GM13976 (cell line): ENCODE measurements at places on chromosomes 4 and X.
A peak's percentile ranks its signal among the peaks of the same experiment; 100 is the strongest.

- no peak for DNase-seq
Measured at GRCh38 chr4:114435116-114435515, 163.5 kb upstream of the UGT8 start.

DNA sequence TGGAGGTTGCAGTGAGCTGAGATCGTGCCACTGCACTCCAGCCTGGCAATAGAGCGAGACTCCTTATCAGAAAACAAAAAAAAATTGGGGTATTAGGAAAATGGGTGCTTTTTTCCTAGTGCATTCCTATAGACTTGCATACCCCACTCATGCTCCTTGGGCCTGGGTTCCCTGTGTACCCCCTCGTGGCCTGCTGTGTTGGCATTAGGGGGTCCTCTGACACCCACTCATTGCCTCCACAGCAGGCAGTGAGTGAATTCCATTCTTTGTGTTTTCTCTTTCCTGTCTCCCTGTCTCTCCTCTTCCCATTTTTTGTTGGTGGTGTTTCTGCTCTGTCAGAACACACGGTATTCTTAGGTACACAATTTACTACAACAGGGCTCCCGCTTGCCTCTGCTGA lies 42.8 kb downstream of the TNIP2 start:
- no peak for DNase-seq

- DNase-seq = no peak
Measured at GRCh38 chr4:112840061-112840460, 203.1 kb downstream of the LARP7 start.

GRCh38 chr4:1506956-1507721 lies 100.9 kb upstream of the NKX1-1 start:
- DNase-seq = no peak

DNA sequence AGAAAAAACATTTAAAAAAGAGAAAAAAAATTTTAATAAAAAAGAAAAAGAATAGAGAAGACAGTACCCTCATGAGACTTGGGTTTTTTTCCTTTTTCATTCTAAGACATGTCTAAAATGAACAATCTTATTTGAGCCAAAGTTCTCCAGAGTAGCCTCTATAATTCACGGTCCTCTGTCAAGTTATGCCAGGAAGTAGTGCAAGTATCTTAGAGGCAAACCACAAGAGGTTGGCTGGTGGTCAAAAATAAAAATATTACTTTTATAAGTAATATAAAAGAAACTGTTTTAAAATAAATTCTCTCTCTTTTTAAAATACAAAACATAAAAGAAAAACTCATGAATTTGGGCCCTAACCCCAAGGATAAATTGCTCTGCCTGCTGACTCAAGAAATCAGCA lies 26.5 kb downstream of the HNRNPDL start:
- no peak for DNase-seq

DNA sequence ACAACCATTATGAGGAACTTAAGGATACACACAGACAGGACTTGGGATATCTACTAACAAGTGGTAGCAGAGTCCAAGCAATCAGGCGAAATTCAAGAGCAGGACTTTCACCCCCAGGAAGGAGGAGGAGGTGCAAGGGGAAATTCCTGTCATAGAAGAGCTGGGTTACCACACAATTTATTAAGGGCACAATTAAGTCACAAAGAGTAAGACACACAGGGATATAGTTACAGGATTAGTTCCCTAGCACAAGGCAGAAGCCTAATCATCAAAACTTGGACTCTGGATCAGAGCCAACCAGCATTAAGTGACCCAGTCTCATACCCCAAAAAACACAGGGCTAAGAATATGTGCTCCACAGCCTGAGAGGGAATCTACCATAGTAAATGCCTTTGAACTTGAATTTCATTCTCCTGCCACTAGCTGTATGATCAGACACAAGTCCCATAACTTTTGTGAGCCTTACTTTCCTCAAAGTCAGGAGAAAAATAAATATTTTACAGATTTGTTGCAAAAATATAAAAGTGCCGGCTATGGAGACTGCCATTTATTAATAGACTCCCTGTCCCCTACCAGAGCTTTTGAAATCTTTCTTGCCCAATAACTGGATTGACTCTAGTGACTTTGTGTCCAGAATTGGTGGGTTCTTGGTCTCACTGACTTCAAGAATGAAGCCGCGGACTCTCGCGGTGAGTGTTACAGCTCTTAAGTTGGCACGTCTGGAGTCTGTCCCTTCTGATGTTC lies 87.0 kb downstream of the SYNPO2 start:
- no peak for DNase-seq

DNA sequence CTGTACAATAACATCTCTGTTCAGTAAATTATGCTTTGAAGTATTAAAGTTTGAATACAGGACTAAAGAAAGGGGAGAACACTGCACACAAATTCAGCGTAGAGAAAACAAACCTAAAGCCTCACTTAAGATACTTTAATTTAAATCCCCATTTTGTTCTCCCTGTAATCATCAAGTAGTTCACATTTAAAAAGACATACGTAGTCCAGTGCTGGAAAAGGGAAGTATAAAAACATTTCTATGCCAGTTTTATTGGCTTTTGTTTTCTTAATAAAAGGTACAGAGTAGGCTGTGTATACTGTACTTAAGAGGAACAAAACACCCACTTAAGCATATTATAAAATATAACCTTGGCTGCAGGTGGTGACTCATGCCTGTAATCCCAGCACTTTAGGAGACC lies 101.6 kb downstream of the FGF16 start:
- no peak for DNase-seq

- DNase-seq = peak; percentile 51
Measured at GRCh38 chrX:130916636-130917422, 13.8 kb upstream of the ENOX2 start.

- no peak for DNase-seq
Measured at GRCh38 chr4:85681221-85681657, 206.3 kb downstream of the ARHGAP24 start.

- DNase-seq = no peak
Measured at GRCh38 chr4:48340276-48340964, 909 bp upstream of the SLAIN2 start.

DNA sequence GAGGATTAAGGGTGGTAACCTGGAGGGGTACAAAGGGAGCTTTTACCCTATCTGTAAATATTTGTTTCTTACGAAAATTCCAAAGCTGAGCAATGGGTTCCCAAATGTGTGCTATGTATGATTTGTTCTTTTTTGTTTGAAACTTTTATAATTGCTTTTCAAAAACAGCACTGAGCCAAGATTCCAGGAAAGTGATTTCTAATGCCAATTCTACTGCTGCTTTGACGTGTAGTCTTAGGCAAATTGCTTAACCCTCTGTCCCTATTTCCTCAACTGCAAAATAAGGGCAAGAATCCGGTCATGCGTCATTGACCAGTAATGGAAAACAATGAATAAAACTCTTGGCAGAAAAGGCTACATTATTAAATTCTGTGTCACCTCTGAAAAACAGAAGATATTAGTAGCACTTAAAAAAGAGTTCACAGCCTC lies 454.7 kb downstream of the IL15 start:
- DNase-seq = no peak

GRCh38 chrX:134551376-134552048 lies 91.5 kb downstream of the HPRT1 start:
- DNase-seq = no peak

DNA sequence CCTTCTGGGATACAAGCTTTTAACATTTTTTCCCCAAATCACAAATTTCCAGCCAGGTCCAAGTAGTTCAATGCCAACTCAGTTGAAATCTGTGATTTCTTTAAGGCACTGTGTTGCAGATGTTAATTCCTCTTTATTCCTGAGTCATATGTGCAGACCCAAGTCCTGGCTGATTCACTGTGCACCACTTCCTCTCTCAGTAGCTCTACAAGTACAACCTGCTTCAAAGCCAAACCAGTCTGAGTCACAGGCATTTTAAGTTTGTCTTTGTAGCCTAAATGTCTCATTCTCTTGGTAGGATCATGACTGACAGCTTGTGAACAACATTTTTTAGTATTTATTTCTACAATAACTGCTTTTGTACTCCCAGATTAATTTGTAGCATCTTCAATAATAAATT lies 165.6 kb upstream of the S100G start:
- DNase-seq = no peak

- no peak for DNase-seq
Measured at GRCh38 chr4:3805731-3806130, 39.5 kb downstream of the ADRA2C start.

- DNase-seq = no peak
Measured at GRCh38 chr4:40122941-40123340, 66.3 kb downstream of the N4BP2 start.

DNA sequence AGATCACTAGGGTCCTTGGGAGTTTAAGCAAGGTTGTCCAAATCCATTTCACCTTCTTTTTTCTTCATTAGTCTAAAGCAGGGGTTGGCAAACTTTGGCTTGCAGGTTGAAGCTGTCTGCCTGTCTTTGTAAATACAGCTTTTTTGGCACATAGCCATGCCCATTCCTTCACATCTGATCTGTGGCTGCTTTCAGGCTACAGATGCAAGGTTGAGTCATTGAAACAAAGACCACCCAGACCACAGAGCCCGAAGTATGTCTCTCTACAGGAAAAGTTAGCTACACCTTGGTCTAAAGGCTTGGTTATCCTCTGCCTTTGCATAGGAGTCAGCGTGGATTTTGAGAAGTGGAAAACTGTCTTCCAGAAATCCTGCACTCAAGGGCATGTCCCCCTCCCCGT lies 238.1 kb upstream of the STS start:
- DNase-seq = no peak

DNA sequence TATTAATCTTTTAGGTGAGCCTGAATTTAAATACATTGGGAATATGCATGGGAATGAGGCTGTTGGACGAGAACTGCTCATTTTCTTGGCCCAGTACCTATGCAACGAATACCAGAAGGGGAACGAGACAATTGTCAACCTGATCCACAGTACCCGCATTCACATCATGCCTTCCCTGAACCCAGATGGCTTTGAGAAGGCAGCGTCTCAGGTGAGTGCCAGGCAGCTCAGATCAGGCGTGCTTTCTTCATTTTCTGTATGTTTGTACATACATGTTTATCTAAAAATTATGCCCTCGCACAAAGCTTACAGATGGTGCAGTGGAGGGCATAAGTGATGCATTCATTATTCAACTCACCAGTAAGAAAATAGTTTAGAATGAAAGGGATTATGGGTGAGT lies 85.6 kb downstream of the CPE start:
- no peak for DNase-seq

DNA sequence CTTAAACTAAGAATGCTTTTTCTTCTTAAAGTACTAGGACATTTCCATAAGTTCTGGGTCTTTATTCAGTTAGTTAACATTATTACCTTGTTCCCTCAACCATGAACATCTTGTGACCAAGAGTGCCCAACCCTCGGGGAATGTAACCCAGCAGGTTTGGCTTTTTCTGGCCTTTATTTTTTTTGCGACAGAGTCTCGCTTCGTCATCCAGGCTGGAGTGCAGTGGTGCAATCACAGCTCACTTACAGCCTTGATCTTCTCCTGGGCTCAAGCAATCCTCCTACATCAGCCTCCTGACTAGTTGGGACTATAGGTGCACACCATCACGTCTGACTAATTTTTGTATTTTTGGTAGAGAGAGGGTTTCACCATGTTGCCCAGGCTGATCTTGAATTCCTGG lies 65.1 kb downstream of the USP11 start:
- no peak for DNase-seq

DNA sequence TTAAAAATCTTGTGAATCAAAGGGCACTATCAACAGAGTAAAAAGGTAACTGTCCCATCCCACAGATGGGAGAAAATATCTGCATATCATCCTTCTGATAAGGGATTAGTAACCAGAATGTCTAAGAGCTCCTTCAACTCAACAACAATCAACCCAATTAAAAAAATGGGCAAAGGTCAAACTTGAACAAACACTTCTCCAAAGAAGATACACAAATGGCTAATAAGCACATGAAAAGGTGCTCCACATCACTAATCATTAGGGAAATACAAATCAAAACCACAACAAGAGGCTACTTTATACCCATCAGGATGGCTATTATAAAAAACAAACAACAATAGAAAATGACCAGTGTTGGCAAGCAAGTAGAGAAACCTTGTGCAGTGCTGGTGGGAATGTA lies 43.3 kb downstream of the TMEM165 start:
- no peak for DNase-seq

GRCh38 chr4:74742185-74742584 lies 52.1 kb downstream of the BTC start:
- DNase-seq = no peak

DNA sequence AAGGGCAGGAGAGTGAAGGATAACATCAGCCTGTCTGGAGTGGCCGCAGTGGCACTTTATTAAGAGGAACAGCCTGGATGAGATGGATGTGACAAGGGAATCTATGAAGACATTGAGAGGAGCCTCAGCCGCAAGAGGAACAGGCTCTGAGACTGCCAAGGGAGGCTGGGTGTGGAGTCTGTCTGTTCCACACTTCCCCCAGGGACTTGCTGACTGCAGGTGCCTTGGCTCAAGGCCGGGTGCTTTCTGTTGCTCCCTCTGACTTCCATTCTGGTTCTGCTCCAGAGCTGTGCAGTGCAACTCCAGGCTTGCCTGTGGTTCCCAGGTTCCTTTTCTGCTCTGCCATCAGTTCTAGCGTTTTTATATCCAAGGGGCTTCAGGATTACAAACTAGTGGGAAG lies 54.6 kb downstream of the FRMPD3 start:
- no peak for DNase-seq

DNA sequence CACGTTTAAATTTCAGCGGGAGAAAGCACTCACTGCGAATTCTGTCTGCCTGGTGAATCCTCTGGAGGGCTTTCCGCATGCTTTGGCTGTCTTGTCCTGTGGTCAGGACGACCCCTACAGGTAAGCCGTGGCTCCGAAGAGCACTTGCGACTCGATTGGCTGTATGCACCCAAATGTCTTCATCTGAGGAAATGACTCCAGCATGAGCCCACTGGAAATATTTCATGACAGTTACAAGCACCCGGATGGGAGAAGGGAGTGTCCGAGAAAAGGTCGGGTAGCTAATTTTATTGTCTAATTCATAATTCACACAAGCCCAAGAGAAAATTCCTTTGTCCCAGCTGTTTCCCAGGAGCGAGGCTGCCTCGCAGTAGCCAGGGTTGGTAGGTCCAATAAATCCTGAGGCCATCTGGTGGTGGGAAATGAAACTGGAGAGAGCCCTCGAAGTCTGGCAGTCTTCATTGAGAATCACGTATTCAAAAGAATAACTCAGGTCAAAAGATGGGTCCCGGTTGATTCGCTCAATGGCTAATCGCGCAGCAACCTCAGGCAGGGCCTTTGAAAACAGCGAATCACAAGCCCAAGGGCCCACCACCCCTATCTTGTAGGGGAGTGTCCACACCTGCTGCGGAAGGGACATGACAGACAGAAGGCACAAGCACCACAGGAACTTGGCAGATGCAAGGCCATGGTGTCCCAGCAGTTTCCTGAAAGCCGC lies 6.6 kb downstream of the GUCY2F start:
- DNase-seq = no peak

- DNase-seq = no peak
Measured at GRCh38 chr4:137635601-137636000, 103.3 kb upstream of the PCDH18 start.
